Breast epithelium (tissue), 4 donors: ENCODE measurements at places on chromosomes 4 and X. TPM values are rescaled to one million over a fixed set of nuclear protein-coding genes. Genes with fewer than 3 reads are reported as not detected.

DNA sequence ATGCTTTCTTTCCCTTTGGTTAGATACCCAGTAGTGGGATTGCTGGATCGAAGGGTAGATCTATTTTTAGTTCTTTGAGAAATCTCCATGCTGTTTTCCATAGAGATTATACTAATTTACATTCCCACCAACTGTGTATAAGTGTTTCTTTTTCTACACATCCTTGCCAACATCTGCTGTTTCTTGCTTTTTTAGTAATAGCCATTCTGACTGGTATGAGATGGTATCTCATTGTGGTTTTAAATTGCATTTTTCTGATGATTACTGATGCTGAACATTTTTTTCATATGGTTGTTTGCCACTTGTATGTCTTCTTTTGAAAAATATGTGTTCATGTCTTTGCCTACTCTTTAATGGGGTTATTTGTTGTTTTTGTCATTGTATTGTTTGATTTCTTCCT lies 6.6 kb upstream of the AGA start:
- no peaks in the 10 kb centered on the region for H3K4me1 ChIP-seq
- no peak overlapping the region for H3K27ac ChIP-seq

DNA sequence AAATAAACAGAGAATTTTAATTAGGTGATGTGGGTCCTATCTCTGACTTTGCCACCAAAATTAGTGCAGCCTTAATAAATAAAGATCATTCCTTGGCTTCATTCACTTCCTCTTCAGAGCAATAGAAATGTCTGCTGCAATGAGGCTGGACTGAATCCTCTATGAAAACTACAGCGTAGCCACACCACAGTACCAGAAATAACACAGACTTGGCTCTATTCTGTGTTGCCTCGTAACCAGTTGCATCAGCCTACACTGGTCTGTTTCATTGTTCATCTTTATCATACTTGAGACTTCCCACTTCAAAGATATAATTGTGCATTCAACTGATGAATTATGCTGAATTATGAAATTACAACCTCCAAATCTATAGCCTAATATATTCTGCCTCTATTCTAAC lies 15.8 kb downstream of the GLRA3 start:
- no peak overlapping the region for H3K27ac ChIP-seq
- no peaks in the 10 kb centered on the region for H3K27me3 ChIP-seq
- no peak for DNase-seq
- H3K36me3 ChIP-seq, result no peaks in the 10 kb centered on the region
- H3K4me1 ChIP-seq, result no peaks in the 10 kb centered on the region

- DNase-seq, result no peak
- H3K36me3 ChIP-seq, result no peaks in the 10 kb centered on the region
- no peak overlapping the region for H3K27ac ChIP-seq
- no peaks in the 10 kb centered on the region for H3K4me1 ChIP-seq
Observed at GRCh38 chrX:15546745-15547144, 46.1 kb downstream of the BMX start.

DNA sequence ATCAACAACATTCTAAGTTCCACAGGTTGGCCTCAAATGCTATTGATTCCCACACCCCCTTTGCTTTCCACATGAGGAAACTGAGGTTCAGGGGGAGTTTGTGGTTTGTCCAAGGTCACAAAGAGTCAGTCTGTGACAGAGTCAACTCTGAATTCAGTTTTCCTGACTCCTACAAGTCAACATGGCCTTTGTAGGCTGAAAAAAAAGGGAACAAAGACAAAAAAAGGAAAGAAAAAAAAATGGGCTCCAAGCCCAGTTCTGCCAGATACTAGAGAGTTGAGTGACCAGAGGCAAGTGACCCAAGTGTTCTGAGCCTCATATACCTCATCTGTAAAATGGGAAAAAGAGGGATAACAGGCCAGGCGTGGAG lies 16.5 kb upstream of the PIM2 start:
- no peak overlapping the region for H3K4me3 ChIP-seq
- H3K4me1 ChIP-seq, result no peaks in the 10 kb centered on the region
- peaks cover 41% of the 10 kb centered on the region for H3K27me3 ChIP-seq
- H3K36me3 ChIP-seq, result no peaks in the 10 kb centered on the region

- H3K27ac ChIP-seq, result no peak overlapping the region
- H3K4me1 ChIP-seq, result no peaks in the 10 kb centered on the region
- H3K36me3 ChIP-seq, result no peaks in the 10 kb centered on the region
- H3K4me3 ChIP-seq, result no peak overlapping the region
- no peak for DNase-seq
Observed at GRCh38 chrX:14359727-14360126, 169.6 kb upstream of the GLRA2 start.

GRCh38 chr4:119659576-119659975 lies 31.0 kb upstream of the PDE5A start:
- no peaks in the 10 kb centered on the region for H3K27me3 ChIP-seq
- DNase-seq, result no peak
- no peaks in the 10 kb centered on the region for H3K36me3 ChIP-seq
- H3K4me1 ChIP-seq, result no peaks in the 10 kb centered on the region

- H3K4me3 ChIP-seq, result no peak overlapping the region
- no peaks in the 10 kb centered on the region for H3K27me3 ChIP-seq
- no peaks in the 10 kb centered on the region for H3K36me3 ChIP-seq
- no peaks in the 10 kb centered on the region for H3K4me1 ChIP-seq
- no peak overlapping the region for H3K27ac ChIP-seq
- no peak for DNase-seq
Observed at GRCh38 chr4:15784959-15785634, 7.0 kb downstream of the CD38 start.

DNA sequence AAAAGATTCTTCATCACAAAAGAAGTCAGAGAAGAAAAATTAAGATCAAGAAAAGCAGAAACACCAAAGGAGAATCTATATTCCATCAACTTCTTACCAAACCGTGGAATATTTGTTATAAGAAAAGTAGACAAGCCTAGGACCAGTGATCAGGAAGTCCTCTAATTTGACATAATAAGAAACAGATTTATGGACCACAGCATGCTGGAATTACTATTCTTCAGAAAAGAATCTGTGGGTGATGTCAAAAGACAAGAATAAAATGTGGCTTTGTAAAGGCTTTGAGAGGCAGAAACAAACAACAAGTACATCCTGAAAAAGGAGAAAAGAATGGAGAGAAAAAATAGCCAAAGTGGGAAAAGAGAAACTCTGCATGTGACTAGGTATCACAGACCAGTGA lies 123.3 kb downstream of the SLC10A7 start:
- DNase-seq, result no peak
- no peaks in the 10 kb centered on the region for H3K27me3 ChIP-seq
- H3K4me3 ChIP-seq, result no peak overlapping the region
- H3K36me3 ChIP-seq, result no peaks in the 10 kb centered on the region
- no peaks in the 10 kb centered on the region for H3K4me1 ChIP-seq
- no peak overlapping the region for H3K27ac ChIP-seq

GRCh38 chr4:146382194-146382593 lies 139.5 kb downstream of the SLC10A7 start:
- H3K4me3 ChIP-seq, result no peak overlapping the region
- no peak for DNase-seq
- H3K27ac ChIP-seq, result no peak overlapping the region
- H3K27me3 ChIP-seq, result no peaks in the 10 kb centered on the region

GRCh38 chr4:186392017-186392416 lies 126.0 kb downstream of the F11 start:
- H3K27me3 ChIP-seq, result no peaks in the 10 kb centered on the region
- no peak for DNase-seq
- no peaks in the 10 kb centered on the region for H3K36me3 ChIP-seq
- H3K4me1 ChIP-seq, result no peaks in the 10 kb centered on the region
- no peak overlapping the region for H3K4me3 ChIP-seq

GRCh38 chr4:127505203-127505602 lies 127.6 kb upstream of the INTU start:
- no peaks in the 10 kb centered on the region for H3K27me3 ChIP-seq
- H3K36me3 ChIP-seq, result no peaks in the 10 kb centered on the region
- no peak overlapping the region for H3K4me3 ChIP-seq
- no peak for DNase-seq
- no peak overlapping the region for H3K27ac ChIP-seq

DNA sequence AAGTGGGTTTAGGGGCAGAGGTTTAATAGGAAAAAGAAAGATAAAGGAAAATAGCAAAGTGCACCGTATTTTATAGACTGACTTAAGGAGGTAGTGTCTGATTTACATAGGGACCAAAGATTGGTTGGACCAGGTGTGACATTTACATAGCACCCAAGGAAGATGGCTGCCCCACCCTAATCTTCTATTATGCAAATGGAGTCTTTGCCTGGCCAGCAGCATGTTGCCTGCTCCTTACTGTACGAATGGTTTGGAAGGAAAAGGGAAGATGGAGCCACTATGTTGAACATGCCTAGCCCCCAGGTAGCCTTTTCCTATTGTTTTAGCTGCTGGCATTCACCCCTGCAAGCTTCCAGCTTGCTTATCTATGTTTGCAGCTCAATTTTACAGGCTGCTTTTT lies 146.2 kb upstream of the PDE5A start:
- no peaks in the 10 kb centered on the region for H3K4me1 ChIP-seq
- DNase-seq, result no peak
- no peaks in the 10 kb centered on the region for H3K36me3 ChIP-seq
- no peaks in the 10 kb centered on the region for H3K27me3 ChIP-seq
- no peak overlapping the region for H3K4me3 ChIP-seq
- no peak overlapping the region for H3K27ac ChIP-seq

DNA sequence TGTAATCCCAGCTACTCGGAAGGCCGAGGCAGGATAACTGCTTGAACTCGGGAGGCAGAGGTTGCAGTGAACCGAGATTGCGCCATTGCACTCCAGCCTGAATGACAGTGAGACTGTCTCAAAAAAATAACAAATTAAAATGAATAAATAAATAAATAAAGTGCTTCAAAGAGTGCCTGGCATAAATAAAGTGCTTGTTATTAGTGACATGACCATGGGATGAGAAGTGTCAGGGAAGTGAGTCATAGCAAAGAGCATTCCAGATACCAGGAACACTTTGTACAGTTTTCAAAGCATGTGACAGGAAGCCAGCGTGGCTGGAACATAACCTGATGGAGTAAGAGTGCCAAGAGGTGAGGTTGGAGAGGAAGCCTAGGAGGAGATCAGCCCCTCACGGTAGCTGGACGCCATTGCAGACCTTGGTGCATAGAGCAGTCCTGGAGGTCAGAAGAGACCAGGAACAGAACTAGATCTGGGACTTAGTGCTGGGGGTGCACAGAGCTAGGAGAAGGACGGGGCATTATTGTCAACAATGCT lies 6.0 kb upstream of the WDR13 start:
- no peaks in the 10 kb centered on the region for H3K4me1 ChIP-seq
- no peaks in the 10 kb centered on the region for H3K27me3 ChIP-seq
- no peaks in the 10 kb centered on the region for H3K36me3 ChIP-seq
- peak overlapping the region; percentile 80 for H3K27ac ChIP-seq
- no peak overlapping the region for H3K4me3 ChIP-seq
- DNase-seq, result peak; percentile 61

HEPH gene
- total RNA-seq, result 11.1 TPM

USP27X gene
- 2.3 TPM for total RNA-seq

ETDA gene
- not detected for total RNA-seq

DGKK gene
- not detected for total RNA-seq

FGFRL1 gene
- total RNA-seq, result 22.9 TPM

RENBP gene
- total RNA-seq, result 50.7 TPM

HERC3 gene
- total RNA-seq, result 35.4 TPM

AMOT gene
- total RNA-seq, result 14.1 TPM
